ENCODE measurements at places on chromosomes 3 and 15.

DNA sequence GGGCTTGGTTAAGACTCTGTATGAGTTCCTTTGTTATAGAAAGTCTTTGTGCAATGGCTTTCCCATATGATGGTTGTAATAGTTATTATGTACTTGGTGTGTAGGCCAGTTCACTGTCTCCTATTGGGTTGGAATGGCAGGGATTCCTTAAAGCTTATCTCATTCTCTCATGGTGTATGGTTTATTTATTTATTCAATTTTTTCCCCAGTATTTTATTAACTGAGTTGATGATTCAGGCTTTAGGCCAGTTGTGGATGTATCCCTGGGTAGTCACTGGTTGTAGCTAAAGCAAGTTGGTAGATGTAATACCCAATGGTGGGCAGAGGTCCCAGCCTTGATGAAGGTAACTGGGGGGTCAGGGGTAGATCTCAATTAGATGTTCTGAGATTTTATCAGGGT lies 349.4 kb downstream of the DOCK3 start:
- no peak for DNase-seq

GRCh38 chr3:32888739-32889138 lies 62.7 kb upstream of the CCR4 start:
- no peak for DNase-seq

DNA sequence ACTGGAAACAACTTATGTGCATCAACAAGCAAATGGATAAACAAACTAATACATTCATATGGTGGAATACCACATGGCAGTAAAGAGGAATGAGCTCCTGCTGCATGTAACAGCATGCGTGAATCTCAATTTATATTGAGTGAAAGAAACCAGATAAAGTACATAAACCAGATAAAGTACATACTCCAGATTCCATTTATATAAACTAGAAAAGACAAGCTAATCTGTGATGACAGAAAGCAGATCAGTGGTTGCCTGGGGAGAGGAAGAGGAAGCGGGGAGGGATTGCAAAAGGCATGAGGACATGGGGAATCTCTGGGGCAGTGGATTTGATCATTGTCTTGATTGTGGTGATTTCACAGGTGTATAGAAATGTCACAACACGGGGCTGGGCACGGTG lies 34.2 kb downstream of the LIMD1 start:
- DNase-seq = no peak

DNA sequence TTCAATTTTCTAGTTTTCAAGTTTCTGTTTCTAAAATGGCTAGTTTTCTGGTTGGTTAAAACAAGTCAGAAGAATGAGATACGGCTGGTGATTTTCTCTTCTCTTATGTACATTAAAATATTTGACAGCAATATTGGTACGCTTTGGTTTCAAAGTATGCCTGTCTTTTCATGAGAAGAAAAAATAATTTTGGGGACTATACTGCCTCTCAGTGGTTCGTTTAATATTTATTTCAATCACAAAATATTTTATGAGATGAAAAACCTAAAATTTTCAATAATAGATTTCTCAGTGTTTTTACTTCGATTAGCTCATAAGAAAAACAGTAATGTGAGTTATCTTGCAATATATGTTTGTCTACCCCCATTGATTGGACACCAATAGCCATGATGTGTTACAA lies 72.8 kb upstream of the AADACL2 start:
- no peak for DNase-seq

DNA sequence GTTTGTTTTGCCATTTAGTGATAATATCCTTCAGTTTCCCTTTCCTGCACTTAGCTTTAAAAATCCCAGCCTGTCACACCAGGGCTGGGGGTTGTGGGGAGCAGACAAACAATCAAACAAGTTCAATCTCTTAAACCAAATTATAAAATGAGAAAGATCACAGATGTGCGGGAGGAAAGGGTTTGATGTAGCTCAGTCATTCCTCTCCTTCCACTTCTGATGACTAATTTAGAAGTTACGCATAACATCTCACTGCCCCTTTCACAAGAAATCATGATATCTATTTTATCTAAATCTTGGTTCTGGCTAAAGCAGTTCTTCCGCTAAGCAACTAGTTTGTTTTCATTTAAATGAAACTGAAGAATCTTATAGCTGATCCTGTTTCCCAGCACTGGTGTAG lies 34.1 kb upstream of the ATG7 start:
- no peak for DNase-seq

Data from stimulated activated CD4-positive, alpha-beta T cell treated with anti-CD3 and anti-CD28 coated beads, Interleukin-15, amount 100 ng/mL, for 1 hour (primary cell).